ENCODE measurements at places on chromosomes 11 and 22. TPM values are rescaled to one million over a fixed set of nuclear protein-coding genes. Genes with fewer than 3 reads are reported as not detected.
A peak's percentile ranks its signal among the peaks of the same experiment; 100 is the strongest.

- no peak overlapping the region for H3K27ac ChIP-seq
- H3K27me3 ChIP-seq = no peaks in the 10 kb centered on the region
- H3K4me1 ChIP-seq = no peaks in the 10 kb centered on the region
- no peaks in the 10 kb centered on the region for H3K36me3 ChIP-seq
Observed at GRCh38 chr22:27564806-27565205, 236.8 kb downstream of the MN1 start.

- H3K36me3 ChIP-seq = peaks cover 14% of the 10 kb centered on the region
- H3K4me1 ChIP-seq = peaks cover 35% of the 10 kb centered on the region
- peak overlapping the region; percentile 76 for H3K27ac ChIP-seq
- peaks cover 2% of the 10 kb centered on the region for H3K27me3 ChIP-seq
- peak; percentile 69 for DNase-seq
- H3K4me3 ChIP-seq = peak overlapping the region; percentile 92
Observed at GRCh38 chr11:65112546-65113360, 1.1 kb downstream of the TM7SF2 start.

DNA sequence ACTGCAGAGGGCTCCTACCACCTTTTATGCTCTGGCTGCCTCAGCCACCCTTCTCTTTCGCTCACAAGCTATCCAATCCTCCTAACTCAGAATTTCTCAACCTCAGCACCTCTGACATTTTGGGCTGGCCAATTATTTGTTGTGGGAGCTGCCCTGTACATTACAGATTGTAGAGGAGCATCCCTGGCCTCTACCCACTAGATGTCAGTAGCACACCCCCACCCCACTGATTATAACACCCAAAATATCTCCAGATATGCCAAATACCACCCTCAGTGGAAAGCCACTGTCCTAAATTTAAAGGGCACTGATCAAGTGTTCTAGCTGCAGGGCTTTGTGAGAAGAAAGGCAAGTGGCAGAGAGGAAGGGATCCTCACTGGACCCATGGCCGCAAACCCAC, 443.1 kb downstream of the SOX6 start:
- H3K4me1 ChIP-seq = no peaks in the 10 kb centered on the region
- no peak overlapping the region for H3K4me3 ChIP-seq
- DNase-seq = no peak
- no peak overlapping the region for H3K27ac ChIP-seq
- no peaks in the 10 kb centered on the region for H3K27me3 ChIP-seq

The ZP1 gene
- total RNA-seq = not detected

GRCh38 chr11:1760351-1761109, 3.2 kb downstream of the CTSD start:
- DNase-seq = no peak
- H3K27me3 ChIP-seq = no peaks in the 10 kb centered on the region
- H3K4me1 ChIP-seq = peaks cover 43% of the 10 kb centered on the region
- no peak overlapping the region for H3K27ac ChIP-seq
- H3K4me3 ChIP-seq = no peak overlapping the region
- peaks cover 7% of the 10 kb centered on the region for H3K36me3 ChIP-seq

The SSTR3 gene
- total RNA-seq = 2.3 TPM

- no peaks in the 10 kb centered on the region for H3K4me1 ChIP-seq
- no peaks in the 10 kb centered on the region for H3K36me3 ChIP-seq
- no peak overlapping the region for H3K27ac ChIP-seq
- DNase-seq = no peak
Observed at GRCh38 chr11:130614591-130614990, 166.1 kb downstream of the ADAMTS15 start.

GRCh38 chr11:133606124-133606523, 73.8 kb upstream of the OPCML start:
- H3K36me3 ChIP-seq = no peaks in the 10 kb centered on the region
- no peak overlapping the region for H3K4me3 ChIP-seq
- H3K4me1 ChIP-seq = no peaks in the 10 kb centered on the region
- DNase-seq = no peak

GRCh38 chr11:7612661-7613393, 60.5 kb downstream of the CYB5R2 start:
- no peak overlapping the region for H3K4me3 ChIP-seq
- no peaks in the 10 kb centered on the region for H3K4me1 ChIP-seq

DNA sequence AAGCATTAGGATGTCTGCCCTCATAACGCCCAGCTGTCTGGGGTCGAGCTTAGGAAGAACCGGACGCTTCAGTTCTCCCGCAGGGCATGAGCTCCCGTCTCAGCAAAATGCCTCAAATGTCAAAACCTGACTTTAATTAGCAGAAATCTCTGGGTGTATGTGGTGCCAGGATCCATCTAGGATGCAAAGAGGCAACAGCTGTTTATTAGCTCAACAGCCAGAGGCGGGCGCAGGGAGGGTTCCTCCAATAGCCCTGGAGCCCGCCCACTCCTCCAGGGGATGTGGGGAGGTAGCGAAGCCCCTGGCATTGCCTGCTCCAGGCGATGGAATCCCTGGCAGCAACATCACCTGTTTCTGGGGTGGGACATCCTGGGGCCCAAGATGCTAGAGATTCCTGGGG, 39.4 kb upstream of the RTL6 start:
- H3K27me3 ChIP-seq = peaks cover 3% of the 10 kb centered on the region
- no peak overlapping the region for H3K27ac ChIP-seq
- no peak for DNase-seq
- H3K4me1 ChIP-seq = no peaks in the 10 kb centered on the region
- H3K4me3 ChIP-seq = no peak overlapping the region

DNA sequence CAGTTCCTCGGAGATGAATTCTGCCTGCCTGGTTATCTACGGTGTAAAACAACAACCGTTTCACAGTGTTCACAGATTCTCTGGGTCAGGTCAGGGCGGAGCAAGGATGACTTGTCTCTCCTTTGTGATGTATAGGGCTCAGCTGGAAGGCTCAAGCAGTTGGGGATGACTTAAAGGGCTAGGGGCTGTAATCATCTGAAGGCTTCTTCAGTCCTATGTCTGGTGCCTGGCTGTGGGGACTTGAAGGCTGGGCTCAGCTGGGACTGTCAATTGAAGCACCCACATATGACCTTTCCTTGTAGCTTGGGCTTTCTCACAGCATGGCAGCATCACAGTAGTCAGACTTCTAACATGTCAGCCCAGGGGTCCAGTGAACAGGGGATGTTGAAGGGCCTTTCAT, 29.3 kb downstream of the EIF3F start:
- peaks cover 13% of the 10 kb centered on the region for H3K4me1 ChIP-seq
- no peak overlapping the region for H3K4me3 ChIP-seq
- H3K27me3 ChIP-seq = peaks cover 38% of the 10 kb centered on the region
- no peak for DNase-seq
- no peaks in the 10 kb centered on the region for H3K36me3 ChIP-seq
- H3K27ac ChIP-seq = no peak overlapping the region

DNA sequence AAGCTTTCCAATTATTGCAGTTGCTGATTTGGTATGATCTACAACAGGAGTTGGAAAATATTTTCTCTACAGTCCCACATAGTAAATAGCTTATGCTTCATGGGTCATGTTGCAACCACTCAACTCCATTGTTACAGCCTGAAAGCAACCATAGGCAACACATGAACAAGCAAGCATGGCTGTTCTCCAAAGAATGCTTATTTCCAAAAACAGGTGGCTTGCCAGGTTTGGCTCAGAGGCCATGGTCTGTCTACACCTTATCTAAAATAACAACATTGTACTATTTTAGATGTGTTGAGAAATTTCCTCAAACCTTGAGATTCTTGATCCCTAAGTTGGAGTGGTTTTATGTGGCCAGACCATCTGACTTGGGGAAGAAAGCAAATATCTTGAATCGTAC, 153.9 kb upstream of the MPPED2 start:
- H3K36me3 ChIP-seq = no peaks in the 10 kb centered on the region
- no peak overlapping the region for H3K4me3 ChIP-seq
- no peaks in the 10 kb centered on the region for H3K4me1 ChIP-seq
- H3K27me3 ChIP-seq = peaks cover 2% of the 10 kb centered on the region
- H3K27ac ChIP-seq = no peak overlapping the region
- DNase-seq = no peak

DNA sequence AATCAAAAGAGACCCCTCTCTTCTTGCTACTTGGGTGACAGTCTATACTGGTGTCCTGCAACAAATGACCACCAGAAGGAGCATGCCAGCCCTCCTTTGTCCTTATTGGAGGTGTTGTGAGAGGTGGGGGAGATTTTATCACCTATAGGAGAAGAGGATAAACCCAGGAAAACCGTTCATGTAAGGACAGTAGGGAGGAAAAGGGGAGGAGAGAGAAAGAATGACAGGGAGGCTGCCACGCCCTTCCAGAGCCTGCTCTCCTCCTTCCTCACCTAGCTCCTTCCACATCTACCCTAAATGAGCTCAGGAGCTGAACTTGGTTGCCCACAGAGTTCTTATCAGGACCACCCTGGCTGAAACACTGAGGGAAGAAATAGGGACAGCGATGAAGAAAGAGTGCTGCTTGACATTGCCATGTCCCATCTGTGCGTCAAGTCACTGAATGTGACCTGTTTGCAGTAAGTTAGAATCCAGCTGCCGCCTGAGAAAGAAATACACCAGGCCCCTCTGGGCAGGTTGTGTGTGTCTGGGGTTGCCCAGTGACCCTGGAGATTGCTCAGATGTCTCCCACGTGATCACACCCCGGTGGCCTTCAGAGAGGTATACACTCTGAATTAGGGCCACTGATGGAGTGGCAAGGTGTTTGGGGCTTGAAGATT, 40.4 kb upstream of the ETS1 start:
- H3K27ac ChIP-seq = peak overlapping the region; percentile 96
- no peaks in the 10 kb centered on the region for H3K27me3 ChIP-seq
- peaks cover 96% of the 10 kb centered on the region for H3K4me1 ChIP-seq
- no peak for DNase-seq
- H3K36me3 ChIP-seq = peaks cover 3% of the 10 kb centered on the region

- no peak overlapping the region for H3K27ac ChIP-seq
- peaks cover 9% of the 10 kb centered on the region for H3K27me3 ChIP-seq
- no peaks in the 10 kb centered on the region for H3K4me1 ChIP-seq
- no peaks in the 10 kb centered on the region for H3K36me3 ChIP-seq
Observed at GRCh38 chr11:94649964-94650623, 82.9 kb downstream of the PIWIL4 start.

The TMEM86A gene
- total RNA-seq = 0.52 TPM

The PPP1CA gene
- 263 TPM for total RNA-seq

DNA sequence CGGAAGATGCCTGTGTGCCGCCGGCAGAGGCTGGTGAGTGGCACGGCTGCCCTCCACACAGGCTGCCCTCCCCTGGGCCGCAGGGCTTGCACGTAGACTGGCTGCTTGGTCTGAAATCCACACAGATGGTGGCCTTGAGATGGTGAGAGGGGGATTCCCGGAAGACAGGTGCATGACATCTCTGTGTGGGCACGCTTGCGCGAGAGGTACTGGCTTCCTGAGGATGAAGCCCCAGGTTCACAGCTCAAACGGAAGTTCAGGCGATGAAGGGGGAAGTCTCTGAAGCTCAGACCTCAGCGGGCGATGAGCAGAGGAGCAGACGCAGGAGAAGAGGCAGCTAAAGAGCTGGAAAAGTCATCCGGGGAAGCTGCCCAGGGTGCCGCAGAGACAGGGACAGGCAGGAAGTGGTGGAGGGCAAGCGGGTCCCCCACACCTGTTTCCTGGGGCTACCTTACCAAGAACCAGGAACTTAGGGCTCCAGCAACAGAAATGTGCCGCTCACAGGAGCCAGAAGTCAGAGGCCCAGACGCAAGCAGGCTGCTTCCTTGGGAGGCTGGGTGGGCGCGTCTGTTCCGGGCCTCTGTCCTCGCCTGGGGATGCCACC, 7.2 kb downstream of the CRELD2 start:
- peak overlapping the region; percentile 72 for H3K4me3 ChIP-seq
- H3K36me3 ChIP-seq = peaks cover 19% of the 10 kb centered on the region
- DNase-seq = peak; percentile 65
- peak overlapping the region; percentile 97 for H3K27ac ChIP-seq

DNA sequence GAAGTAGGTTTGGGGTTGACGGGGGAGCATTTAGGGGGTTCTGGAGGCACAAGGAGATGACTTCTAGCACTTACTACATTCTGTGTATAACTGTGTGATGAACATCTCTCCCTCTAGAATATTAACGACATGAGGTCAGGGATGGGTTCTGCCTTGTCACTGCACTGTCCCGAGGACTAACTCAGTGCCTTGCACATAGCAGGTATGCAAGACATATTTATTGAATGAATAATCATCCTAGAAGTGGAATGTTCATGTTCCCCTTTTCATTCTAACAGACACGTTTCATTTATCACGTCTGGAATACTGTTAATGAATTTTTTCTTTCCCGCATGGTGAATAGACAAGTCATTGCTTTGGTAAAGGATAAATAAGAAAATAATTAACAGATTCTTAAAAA, 12.6 kb downstream of the SYT13 start:
- no peaks in the 10 kb centered on the region for H3K36me3 ChIP-seq
- no peak for DNase-seq
- no peak overlapping the region for H3K4me3 ChIP-seq
- peaks cover 29% of the 10 kb centered on the region for H3K27me3 ChIP-seq
- H3K4me1 ChIP-seq = no peaks in the 10 kb centered on the region

The PDE2A gene
- total RNA-seq = 0.64 TPM

GRCh38 chr11:42085736-42086135, 626.3 kb upstream of the LRRC4C start:
- no peak for DNase-seq
- no peaks in the 10 kb centered on the region for H3K27me3 ChIP-seq
- no peak overlapping the region for H3K27ac ChIP-seq
- no peak overlapping the region for H3K4me3 ChIP-seq
- no peaks in the 10 kb centered on the region for H3K4me1 ChIP-seq

- H3K27ac ChIP-seq = no peak overlapping the region
- H3K4me3 ChIP-seq = no peak overlapping the region
- no peak for DNase-seq
- H3K4me1 ChIP-seq = no peaks in the 10 kb centered on the region
- H3K36me3 ChIP-seq = no peaks in the 10 kb centered on the region
Observed at GRCh38 chr11:8601376-8602133, 7.5 kb upstream of the STK33 start.

DNA sequence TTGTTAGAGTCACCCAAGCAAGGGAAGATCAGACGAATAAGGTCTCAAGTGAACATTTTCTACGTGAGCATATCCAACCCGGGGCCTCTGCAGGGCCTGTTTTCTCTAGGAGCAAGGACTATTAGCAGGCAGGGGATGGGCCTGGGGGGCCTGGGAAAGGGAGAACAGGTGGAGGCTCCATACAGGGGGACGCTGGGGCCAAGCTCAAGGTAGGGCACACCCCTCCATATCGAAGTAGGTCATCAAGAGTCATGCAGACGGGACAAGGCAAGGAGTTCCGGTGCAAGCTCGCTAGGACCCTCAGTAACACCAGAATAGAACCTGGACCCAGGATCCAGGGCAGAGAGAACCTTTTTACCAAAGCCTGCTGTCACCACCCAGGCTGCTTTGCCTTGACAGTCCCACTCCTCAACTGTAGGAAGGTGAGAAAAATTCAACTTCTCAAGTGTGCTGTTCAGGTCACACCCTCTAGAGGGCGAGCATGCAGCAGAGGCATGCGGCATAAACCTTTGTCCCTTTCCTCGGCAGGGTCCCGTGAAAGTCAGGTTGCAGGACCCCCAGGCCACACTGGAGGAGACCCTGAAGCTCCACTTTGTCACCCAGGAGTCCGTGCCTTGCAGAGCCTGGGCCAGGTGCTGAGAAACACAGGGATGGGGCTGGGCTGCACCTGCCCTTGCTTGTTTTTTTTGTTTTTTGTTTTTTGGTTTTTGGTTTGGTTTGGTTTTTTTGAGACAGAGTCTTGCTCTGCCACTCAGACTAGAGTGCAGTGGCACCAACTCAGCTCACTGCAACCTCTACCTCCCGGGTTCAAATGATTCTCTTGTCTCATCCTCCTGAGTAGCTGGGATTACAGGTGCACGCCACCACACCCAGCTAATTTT, 8.6 kb upstream of the APOBEC3B start:
- H3K27me3 ChIP-seq = peaks cover 23% of the 10 kb centered on the region
- H3K36me3 ChIP-seq = no peaks in the 10 kb centered on the region
- DNase-seq = peak; percentile 49

GRCh38 chr11:33742249-33742851, 6.1 kb upstream of the CD59 start:
- no peak overlapping the region for H3K27ac ChIP-seq
- H3K4me1 ChIP-seq = no peaks in the 10 kb centered on the region
- peaks cover 21% of the 10 kb centered on the region for H3K36me3 ChIP-seq
- no peak overlapping the region for H3K4me3 ChIP-seq
- no peak for DNase-seq
- no peaks in the 10 kb centered on the region for H3K27me3 ChIP-seq

The TMPRSS13 gene
- 1.5 TPM for total RNA-seq

All from activated T-helper 1 cell treated with anti-CD3 and anti-CD28 coated beads, Interleukin-12 subunit alpha, Interleukin-12 subunit beta, Interleukin-2, Interleukin-4 antibody, amounts not matched to agents 30 ng/mL and 10 ng/mL and 1 ng/mL, durations not matched to agents 14 hours and 24 hours and 36 hours (primary cell).